Thoracic aorta (tissue), 2 donors: ENCODE measurements at places on chromosomes 7 and 10. TPM values are rescaled to one million over a fixed set of nuclear protein-coding genes. Genes with fewer than 3 reads are reported as not detected.

- no peak for DNase-seq
Measured at GRCh38 chr7:138515001-138515528, 55.0 kb downstream of the TRIM24 start.

GRCh38 chr7:130951976-130952876 lies 218.2 kb upstream of the KLF14 start:
- DNase-seq: no peak

- no peak for DNase-seq
Measured at GRCh38 chr10:119431034-119431772, 111.3 kb downstream of the RGS10 start.

DNA sequence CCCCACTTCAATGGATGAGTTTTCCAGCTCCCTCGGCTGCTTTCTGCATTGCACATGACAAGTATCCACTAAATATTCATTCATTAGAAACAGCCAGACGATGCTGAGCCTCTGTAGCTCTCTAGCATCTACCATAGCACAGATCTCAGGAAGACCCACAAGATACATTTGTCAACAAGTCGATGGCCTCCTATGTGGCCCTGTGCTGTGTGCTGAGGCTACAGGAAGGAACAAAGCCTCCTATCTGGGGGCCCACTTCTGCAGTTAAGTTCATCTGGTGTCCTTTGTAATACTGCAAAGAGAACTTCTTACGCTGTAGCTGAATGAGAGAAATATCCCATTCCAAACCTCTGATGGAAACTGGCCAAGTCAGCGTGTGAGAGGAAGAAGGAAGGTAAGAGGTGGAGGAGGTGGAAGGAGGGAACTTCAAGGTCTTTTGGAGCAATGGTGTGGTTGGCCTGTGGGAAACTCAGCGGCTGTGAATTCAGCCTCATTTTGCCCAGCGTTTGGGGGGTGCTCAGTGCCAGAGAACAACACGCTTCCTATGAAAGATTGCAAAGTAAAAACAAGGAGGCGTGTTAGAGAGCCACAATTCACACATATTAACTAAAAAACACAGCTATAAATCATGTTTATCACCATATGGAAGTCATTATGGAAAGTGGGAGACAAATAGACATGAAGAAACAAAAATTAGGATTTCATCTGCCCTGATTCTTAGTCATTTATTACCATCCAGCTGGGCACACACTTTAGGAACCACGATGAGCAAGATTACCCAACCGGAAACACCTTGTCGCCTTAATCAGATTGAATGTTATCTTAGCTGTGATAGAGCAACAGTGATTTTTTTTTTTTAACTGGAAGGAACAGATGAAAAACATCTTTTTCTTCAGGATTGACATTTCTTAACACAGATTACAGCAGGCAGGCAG lies 62.2 kb upstream of the USP6NL start:
- no peak for DNase-seq

DNA sequence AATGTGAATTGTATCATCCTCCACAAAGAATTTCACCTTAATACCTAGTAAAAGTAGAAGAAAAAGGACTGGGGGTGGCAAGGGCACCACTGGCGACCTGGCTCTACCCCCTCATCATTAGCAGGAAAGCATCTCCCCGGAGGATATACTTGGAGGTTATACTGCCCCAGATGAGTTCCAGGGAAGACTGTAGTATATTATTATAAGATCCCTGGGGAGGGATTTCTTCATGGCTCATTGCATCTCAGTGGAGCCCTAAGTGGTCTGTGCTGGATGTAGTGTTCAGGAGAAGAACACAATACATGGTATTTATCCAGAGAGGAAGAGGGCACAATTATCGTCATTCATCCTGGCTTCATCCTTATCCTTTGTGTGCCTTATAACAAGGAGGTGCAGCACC lies 14.2 kb upstream of the DYNC1I1 start:
- DNase-seq: no peak

- no peak for DNase-seq
Measured at GRCh38 chr7:36308031-36308430, 81.6 kb upstream of the ANLN start.

DNA sequence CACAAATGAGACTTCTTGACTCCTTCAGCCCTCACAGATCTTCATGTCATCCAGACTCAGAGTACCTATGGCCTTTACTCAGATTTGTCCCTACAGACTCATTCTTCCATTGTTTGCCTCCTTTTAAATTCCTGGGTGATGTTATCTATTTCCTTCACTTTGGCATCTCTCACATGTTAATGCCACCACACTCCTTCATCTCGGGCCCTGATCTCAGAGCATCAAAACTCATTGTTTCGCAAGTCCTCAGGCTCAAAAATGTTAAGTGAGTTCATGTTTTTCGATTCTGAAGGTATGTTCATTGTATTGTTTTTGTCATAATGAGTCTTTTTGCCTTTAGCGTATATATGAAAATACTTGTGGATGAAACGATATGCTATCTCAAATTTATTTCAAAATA lies 62.3 kb upstream of the AHR start:
- no peak for DNase-seq

DNA sequence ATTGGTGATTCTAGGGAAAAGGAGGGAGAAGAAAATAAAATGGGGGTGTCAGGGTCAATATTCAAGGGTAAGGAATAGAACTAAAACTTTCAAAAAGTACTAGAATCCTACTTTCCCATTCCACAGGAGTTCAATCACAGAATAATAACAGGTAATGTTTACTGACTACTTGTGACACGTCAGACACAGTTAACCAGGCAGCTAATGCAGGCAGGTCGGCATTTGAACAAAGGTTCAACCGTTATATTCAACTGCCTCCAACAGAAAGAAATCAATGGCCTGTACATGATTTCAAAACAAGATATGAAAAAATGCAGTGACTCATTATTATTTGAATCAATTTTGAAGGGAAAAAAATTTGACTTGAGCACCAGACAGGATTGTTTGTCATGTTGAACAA lies 3.1 kb downstream of the ASB15 start:
- DNase-seq: no peak

- DNase-seq: no peak
Measured at GRCh38 chr10:112383325-112383724, 9.4 kb downstream of the ACSL5 start.

DNA sequence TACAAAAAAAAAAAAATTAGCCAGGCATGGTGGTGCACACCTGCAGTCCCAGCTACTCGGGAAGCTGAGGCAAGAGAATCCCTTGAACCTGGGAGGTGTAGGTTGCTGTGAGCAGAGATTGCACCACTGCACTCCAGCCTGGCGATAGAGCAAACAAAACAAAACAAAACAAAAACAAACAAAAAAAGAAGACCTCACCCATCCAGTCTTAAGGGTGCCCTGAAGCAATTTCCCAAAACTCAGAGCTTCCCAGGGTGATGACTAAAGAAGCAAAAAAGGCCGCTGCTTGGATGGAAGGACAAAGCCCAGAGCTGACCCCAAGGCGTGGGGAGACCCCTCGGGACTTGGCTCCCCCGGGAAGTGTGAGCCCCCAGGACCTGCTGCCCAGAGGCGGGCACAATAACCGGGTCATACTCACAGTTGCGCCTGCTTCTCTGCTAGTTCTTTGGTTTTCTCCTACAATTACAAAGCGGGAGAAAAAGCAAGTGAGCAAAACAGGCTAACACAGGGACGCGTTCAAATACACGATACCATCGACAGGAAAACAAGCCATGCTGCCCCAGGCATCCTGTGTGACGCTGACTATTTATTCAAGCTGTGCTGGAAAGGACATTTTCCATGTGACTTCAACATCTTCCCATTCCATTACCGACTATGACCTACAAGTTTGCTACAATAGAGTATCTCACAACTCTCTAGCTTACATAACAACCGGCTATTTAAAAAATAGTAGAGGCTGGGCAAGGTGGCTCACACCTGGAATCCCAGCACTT lies 29.9 kb downstream of the PAPOLB start:
- no peak for DNase-seq

DNA sequence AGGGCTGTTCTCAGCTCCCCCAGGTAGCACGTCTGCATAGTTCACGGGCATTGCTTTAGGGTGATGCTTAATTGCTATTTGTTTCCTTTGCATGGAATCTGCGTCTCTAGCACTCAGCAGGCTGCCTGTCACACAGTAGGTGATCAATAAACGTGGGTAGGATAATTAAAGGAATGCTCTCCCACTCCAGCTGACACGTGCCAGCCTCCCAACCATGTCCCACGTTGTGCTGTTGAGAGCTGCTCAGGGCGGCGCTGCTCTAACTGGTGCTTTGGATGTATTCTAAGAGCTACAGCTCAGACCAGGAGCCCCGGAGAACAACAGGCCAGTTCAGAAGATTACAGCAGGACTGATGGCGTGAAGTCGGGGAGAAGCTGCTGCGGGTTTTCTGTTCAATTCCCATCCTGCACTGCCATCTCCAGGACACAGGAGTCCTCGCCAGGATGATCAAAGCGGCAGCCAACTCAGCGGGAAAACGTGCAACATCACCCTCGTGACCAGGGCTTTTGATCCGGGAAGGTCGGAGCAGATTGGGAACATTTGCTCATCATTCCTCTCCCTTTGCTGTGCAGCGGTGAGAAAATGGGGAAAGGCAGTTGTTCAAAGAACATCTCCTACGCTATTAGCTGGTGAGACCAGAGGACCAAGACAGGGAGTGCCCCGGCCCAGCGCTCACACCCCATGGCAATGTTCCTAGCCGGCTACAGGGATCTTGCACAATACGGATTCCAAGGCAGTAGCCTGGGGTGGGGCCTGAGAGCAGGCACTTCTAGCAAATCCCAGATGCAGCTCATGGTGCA lies 50.5 kb upstream of the FOXK1 start:
- DNase-seq: peak; percentile 58

DNA sequence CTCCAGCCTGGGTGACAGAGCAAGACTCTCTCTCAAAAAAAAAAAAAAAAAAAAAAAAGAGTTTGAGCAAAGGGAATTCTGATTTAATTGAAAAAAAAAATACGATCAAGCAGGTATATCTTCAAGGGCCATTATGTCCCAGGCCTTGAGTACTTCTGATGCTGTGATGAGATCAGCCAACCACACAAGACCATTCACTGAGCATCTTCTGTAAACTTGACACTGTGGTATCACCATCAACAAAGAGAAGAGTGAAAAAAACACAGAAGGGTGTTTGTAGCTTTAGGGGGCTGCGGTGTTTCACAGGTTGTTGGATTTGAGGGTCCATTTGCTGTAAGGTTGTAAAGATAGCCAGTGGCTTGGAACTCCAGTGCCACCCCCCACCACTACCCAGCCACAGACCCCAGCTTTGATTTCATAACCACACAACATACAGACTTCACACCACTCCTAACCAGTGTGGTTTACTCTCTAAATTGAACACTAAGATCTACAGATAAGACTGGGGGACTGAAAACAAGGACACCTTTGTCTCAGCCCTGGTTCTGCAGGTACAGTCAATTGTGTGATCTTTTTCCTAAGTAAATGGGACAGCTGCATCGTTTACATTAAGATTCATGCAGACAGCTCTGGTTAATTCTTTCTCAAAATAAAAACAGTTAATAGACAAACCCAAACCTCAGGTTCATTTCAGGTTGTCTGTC lies 66.4 kb downstream of the CDC123 start:
- no peak for DNase-seq

- no peak for DNase-seq
Measured at GRCh38 chr7:104012835-104013234, 23.4 kb upstream of the RELN start.

DNA sequence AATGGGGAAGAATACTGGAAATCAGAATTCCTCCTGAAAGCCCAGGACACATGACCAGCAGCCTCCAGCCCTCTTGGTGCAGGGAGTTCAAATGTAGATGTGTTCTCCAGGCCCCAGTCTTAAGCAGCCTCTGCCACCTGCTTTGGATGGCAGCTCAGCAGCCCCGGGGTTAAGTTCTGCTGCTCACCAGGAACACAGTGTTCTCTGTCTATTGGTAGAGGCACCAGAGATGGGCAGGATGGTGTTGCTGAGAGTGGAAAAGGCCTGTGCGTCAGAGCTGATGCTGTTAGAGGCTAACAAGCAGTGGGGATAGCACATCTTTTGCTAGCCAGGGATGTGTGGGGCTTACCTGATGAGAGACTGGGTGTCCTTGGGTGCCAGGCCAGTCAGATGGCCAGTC lies 56.8 kb downstream of the PAX2 start:
- no peak for DNase-seq

- no peak for DNase-seq
Measured at GRCh38 chr10:4473977-4474376, 352.0 kb upstream of the AKR1E2 start.

DNA sequence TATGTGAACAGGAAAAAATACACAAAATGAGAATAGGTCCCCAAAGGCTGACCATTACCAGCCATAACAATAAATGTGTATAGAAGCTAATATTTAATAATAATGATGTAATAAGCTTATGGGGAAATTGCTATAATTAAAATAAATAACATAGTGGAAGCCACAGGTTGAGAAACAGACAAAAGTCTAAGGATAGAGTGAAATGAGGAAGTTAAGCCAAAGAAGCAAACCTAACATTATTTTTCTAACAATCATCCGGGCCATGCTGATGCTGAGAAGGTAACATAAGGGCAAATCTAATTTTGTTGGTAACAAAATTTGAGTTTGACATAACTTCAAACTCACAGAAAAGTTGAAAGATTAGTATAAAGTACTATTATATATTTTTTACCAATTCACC lies 115.9 kb downstream of the MICU1 start:
- no peak for DNase-seq

GRCh38 chr10:69419096-69419743 lies 2.5 kb upstream of the TACR2 start:
- no peak for DNase-seq

DNA sequence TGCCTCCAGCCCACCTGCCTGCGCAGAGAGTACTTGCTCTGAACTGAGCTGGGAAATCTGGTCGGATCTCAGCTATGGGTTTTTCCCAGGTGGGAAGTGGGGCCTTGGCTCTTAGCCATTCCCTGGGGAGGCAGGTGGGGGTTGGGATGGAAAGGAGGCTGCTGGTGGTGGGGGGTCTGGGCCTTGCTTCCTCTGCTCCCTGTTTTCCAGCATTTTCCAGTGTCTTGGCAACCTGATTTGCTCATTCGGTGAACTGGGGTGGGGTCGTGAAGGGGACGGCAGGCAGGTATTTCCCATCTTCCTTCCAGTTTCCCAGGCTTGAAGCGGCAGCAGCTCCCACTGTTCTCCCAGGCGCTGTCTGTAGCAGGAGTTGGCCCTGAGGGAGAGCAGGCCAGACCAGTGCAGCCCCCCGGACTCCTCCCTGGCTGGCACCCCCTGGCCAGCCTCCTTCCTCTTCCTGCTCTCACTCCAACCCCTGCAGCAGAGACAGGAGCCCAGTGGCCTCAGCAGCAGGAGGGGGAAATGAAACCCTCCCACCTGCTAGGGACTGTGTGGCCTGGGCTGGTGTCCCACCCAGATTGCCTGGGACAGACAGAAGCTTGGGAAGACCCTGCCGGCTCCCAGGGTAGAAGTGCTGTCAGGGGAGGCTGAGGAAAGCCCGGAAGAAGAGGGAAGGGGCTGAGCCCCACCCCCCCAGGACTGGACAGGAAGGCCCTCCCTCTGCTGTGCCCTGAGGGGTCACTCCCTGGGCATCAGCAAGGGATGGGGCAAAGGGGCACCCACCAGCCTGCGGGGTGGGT lies 6.6 kb downstream of the TRIM8 start:
- no peak for DNase-seq

Gene MTG1
- total RNA-seq: 18.6 TPM

Gene SYCE1
- not detected for total RNA-seq

Gene TBXAS1
- 30.1 TPM for total RNA-seq

Gene KEL
- total RNA-seq: not detected

Gene BTBD16
- total RNA-seq: not detected

Gene CALHM3
- not detected for total RNA-seq

Gene ADAM22
- total RNA-seq: 5.4 TPM
